ENCODE measurements at places on chromosomes 7 and 10.

GRCh38 chr10:26318672-26319071 is 102.1 kb downstream of the GAD2 start:
- DNase-seq, result no peak

- DNase-seq, result no peak
These were observed 48.6 kb upstream of the CTBP2 start for GRCh38 chr10:125208854-125209565.

GRCh38 chr10:2917926-2918325 is 149.4 kb upstream of the PFKP start:
- no peak for DNase-seq

DNA sequence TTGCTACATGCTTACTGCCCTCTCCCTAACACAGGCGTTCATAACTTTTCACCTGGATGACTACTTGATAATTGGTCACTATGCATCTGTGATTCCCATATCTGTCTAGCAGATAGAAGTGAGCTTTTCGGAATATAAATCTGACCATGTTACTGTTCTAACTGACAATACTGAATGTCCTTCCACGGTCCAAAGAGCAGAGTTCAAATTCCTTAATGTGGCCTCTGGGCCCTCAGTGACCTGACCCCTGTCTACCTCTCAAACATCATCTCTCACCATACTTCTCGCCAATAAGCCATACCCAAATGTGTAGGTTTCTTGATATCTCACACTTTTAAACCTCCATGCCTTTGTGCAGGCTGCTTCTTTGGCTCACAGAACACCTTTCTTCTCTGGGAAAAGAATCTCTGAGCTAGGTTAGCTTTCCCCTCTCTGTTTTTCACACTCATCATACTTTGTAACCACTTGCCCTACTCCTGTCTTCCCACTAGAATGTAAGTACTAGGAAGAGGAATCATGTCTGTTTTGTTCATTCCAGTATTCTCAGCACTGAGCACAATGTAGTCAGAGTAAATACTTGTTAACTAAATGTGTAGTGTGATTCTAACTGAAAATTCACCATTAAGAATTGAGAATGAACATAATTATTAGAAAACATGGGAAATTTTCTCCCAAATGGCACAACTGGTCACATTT is 39.2 kb upstream of the LRRC17 start:
- no peak for DNase-seq

GRCh38 chr10:84988011-84988410 is 659.6 kb downstream of the CCSER2 start:
- no peak for DNase-seq

- DNase-seq, result no peak
These were observed 2.1 kb upstream of the GPRIN2 start for GRCh38 chr10:46558392-46559185.

- DNase-seq, result peak; percentile 52
These were observed at the start of gene TRIM8 for GRCh38 chr10:102644066-102644645. Gene TRIM8, plus strand, starts transcription at chr10:102644479. Its CDS starts 139 bp downstream, at chr10:102644618.

DNA sequence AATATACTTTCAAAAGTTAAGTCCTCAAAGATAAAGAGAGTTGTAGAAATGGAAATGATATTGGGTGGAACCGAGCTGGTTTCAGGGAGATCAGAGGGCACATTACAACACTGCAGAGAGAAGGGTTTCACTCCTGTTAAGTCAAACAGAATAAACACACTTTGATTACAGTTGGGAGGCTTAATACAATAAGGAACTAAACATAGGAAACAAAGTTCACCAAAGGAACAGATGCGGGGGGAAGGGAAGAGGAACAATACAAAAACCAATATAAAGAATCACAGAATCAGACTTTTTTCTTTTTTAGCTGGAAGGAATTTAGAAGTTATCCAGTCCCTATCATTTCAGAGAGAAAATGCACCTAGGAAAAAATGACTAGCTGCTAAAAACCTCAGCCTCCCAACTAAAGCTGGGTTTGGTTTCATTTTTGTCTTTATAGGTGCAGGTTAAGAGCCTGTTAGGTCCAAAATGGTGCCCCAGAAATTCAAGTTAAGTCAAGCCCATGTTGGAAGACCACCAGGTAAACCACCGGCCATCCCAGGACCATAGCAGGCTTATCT is 81.9 kb downstream of the DNMBP start:
- DNase-seq, result no peak

DNA sequence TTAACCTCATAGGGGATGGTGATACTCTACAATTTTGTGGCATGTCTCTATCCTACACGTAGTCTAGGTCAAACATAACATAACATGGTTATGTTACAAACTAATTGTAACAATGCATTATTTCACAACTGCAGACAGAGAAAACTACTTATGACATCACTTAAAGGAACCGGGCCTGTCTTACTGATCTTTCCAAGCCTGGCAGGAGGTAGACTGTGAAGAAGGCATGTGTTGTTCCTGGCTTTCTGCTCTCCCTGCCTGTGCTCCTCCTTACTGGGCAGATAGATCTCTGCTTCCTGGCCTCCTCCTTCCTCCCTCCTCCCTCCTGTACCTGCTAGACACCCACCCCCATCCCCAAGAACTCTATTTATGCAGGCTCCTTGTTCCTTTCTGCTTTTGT is 5.4 kb downstream of the CACNB2 start:
- no peak for DNase-seq

DNA sequence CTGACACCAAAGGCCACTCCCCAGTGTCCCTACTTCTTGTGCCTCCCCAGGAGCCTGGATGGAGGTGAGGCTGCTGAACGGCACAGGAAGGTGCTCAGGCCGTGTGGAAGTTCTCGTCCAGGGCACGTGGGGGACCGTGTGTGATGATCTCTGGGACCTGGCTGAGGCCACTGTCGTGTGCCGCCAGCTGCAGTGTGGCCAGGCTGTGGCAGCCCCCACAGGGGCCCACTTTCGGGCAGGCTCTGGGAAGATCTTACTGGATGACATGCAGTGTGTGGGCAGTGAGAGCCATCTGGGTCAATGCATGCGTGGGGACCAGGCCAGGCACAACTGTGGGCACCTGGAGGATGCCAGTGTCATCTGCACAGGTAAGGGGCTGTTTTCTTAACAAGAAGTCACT is 57.0 kb upstream of the C10orf120 start:
- DNase-seq, result no peak

DNA sequence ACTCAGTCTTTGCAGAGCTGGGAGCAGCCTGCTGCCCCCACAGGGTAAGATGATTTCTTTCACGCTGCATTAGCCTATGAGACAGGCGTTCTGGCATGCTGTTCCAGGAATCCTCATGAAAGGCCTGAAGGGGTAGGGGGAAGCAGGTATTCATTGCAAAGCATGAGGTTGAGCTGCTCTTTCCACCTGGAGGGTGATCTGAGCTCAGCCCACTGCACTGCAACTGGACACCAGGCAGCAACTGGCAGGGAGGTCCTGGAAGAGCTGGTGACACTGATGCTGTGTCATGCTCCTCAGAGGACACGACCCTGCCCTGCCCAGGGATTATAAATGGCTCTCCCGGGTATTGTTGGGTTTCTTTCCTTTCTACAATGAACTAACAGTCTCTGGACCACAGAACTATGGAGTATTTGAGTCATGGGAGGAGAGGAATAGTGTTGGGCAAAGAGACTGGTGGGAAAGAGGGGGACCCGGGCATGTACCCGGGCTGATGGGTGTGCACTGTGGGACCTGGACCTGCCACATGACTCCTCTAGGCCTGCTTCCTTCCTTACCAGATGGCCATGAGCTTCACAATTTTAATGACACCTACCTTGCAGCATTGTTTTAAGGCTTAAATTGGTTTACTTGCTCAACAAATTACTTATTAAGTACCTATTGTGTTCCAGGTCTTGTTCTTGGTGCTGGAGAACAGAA is 24.3 kb downstream of the SLC25A28 start:
- no peak for DNase-seq

- DNase-seq, result no peak
These were observed 45.1 kb downstream of the ZMIZ1 start for GRCh38 chr10:79113827-79114226.

DNA sequence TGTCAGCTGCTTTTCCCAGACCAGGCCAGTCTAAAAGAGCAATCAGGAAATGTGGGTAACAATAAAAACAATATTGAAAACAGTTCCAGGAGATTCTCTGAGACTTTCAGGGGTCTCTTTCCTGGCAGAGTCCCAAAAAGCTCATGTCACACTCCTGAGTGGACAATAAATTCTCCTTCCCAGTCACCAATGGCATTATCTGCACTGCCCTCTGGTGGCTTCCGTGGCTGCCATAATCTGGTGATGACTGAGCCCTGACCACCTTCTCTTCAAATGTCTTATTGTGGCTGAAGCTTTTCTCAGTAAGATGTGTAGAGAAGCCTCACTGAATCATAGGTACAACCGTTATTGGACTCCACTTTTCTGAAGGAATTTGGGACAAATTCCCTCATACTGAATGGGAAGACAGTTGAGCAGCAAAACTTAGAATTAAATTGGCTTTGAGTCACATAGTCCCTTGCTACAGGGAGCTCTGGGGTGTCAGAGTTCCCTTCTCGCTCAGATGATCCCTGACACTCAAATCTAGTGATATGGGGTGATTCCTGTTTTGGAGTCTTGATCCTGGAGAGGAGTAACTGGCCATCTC is 24.4 kb upstream of the ASAH2 start:
- DNase-seq, result peak; percentile 31

DNA sequence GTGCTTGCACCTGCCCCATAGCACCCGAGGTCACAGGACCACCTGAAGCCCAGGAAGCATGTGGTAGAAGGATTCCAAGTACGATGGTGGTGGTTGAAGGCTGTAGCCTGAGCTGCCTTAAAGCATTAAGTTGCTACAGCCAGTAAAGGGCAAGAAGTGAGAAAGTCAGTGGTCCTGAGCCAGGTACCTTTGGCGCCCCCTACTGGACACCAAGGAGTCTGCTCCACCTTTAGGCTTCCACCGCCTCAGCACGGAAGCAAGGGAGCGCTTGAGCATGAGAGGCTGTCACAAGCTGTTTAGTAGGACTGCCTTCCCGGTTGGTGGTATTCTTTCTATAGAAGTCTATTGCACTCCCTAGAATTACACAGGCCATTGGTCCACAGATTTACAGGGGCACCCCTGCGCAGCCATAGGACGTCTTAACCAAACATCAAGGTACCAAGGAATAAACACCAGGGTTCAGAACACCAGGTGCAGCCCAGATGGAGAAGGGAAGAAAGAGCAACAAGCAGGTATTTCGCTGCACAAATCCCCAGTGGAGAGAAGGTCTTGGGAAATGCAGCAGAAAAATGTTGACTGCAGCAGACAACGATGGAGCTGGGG is 2.2 kb downstream of the CRTAC1 start:
- DNase-seq, result peak; percentile 73

GRCh38 chr10:5952731-5953385 is 24.5 kb downstream of the IL15RA start:
- DNase-seq, result no peak

DNA sequence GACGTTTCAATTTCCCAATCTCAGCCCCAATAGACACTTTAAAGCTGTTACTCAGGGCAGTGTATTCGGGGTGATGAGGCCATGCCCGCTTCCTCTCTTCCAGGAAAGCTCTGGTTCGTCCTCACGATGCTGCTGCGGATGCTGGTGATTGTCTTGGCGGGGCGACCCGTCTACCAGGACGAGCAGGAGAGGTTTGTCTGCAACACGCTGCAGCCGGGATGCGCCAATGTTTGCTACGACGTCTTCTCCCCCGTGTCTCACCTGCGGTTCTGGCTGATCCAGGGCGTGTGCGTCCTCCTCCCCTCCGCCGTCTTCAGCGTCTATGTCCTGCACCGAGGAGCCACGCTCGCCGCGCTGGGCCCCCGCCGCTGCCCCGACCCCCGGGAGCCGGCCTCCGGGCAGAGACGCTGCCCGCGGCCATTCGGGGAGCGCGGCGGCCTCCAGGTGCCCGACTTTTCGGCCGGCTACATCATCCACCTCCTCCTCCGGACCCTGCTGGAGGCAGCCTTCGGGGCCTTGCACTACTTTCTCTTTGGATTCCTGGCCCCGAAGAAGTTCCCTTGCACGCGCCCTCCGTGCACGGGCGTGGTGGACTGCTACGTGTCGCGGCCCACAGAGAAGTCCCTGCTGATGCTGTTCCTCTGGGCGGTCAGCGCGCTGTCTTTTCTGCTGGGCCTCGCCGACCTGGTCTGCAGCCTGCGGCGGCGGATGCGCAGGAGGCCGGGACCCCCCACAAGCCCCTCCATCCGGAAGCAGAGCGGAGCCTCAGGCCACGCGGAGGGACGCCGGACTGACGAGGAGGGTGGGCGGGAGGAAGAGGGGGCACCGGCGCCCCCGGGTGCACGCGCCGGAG is 2.6 kb downstream of the GJD4 start:
- no peak for DNase-seq

DNA sequence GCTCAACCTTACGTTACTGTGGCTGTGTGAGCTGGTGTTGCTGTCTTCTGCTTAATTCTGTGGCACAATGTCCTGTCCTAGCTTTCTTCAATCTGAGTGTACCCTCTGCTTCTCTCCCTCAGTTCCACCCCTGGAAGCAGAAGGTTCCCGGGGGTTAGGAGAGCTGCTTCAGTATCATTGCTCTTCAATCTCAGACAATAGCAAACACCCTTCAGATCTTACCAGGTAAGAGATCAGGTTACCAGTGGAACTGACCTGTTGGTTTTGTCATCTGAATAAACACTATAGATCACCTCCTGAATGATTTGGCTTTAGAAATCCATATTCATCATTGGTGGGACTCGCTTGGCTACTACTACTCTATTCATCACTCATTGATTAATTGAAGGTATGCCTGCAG is 48.4 kb downstream of the DNAJB9 start:
- DNase-seq, result no peak

GRCh38 chr10:49089557-49090188 is 25.6 kb downstream of the VSTM4 start:
- no peak for DNase-seq

GRCh38 chr7:141541375-141541774 is 9.8 kb upstream of the AGK start:
- DNase-seq, result no peak

Data from activated CD4-positive, alpha-beta T cell treated with anti-CD3 and anti-CD28 coated beads, Interleukin-2, amount 50 U/mL, for 16 hours (primary cell).